ENCODE measurements at places on chromosomes 4 and X. TPM values are rescaled to one million over a fixed set of nuclear protein-coding genes. Genes with fewer than 3 reads are reported as not detected.

Gene HSFX2
- 0.27 TPM for total RNA-seq

Gene TMEM47
- 1.2 TPM for total RNA-seq

Gene AFM
- not detected for total RNA-seq

Gene OGT
- 32.3 TPM for total RNA-seq

Gene PPP3CA
- total RNA-seq: 22.8 TPM

Gene BGN
- 0.08 TPM for total RNA-seq

Gene HSFX3
- total RNA-seq: not detected

Gene POLN
- total RNA-seq: 1.8 TPM

Gene DMD
- total RNA-seq: not detected

Gene RBPJ
- 11.6 TPM for total RNA-seq

Gene GAGE13
- total RNA-seq: not detected

Gene FAM53A
- 0.68 TPM for total RNA-seq

Gene SHROOM4
- not detected for total RNA-seq

Data from A549 treated with Mapracorat at 1 μM for 4 hours (cell line).